ENCODE measurements at places on chromosomes 7 and 10. TPM values are rescaled to one million over a fixed set of nuclear protein-coding genes. Genes with fewer than 3 reads are reported as not detected.

The GIMAP5 gene
- 2.2 TPM for total RNA-seq

The KDM7A gene
- 22.2 TPM for total RNA-seq

The GIMAP1 gene
- total RNA-seq = 0.63 TPM

The CYP3A4 gene
- not detected for total RNA-seq

The PPRC1 gene
- 21.6 TPM for total RNA-seq

The HDAC9 gene
- total RNA-seq = 195 TPM

The COL26A1 gene
- total RNA-seq = 9.7 TPM

The EXOSC1 gene
- 39.1 TPM for total RNA-seq

The RAB18 gene
- 96.1 TPM for total RNA-seq

The VIPR2 gene
- 0.63 TPM for total RNA-seq

The DKK1 gene
- total RNA-seq = 2.5 TPM

The TMEM213 gene
- total RNA-seq = not detected

Measured in parietal lobe (tissue), 2 donors.